ENCODE measurements at places on chromosomes 1 and 21.

- DNase-seq: no peak
These were observed 12.0 kb upstream of the KIFAP3 start for GRCh38 chr1:170086399-170087032.

- DNase-seq: no peak
These were observed 71.7 kb upstream of the MROH9 start for GRCh38 chr1:170863621-170864020.

DNA sequence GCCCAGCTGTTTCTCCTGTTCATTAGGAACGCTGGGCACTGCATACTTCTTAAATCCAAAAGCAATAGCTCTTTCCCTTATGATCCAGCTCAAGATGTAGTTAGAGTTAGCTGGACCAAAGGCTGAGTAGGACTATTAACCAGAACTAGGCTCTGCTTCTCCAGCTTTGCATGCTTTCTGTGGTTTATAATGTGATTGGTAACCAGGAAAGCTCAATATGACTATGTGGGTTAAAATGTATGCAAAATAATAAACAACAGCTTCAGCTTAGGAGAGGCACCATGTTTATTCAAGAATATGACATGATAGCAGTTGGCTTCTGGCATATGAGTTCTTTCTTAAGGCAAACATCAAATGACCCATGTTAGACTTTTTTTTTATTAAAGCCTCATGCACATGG is 73.8 kb downstream of the LYPLAL1 start:
- no peak for DNase-seq

DNA sequence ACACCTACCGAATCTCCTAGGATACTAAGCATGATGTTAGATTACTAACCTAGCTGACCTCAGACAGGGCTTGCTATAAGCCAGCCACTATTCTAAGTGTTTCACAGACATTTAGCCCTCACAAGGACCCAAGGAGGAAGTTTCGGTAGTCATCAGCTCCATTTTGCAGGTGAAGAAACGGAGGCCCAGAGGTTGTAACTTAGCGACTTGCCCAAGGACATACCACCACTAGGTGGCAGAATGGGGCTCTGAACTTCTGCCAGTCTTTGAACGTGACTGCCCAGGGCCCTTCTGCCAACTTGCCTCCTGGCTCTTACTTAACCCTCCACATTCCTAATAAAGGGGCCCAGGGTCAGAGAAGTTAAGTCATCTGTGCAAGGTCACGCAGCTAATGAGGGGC is 283.5 kb downstream of the C1orf94 start:
- no peak for DNase-seq

GRCh38 chr1:11880911-11881748 is 22.4 kb upstream of the NPPB start:
- no peak for DNase-seq

DNA sequence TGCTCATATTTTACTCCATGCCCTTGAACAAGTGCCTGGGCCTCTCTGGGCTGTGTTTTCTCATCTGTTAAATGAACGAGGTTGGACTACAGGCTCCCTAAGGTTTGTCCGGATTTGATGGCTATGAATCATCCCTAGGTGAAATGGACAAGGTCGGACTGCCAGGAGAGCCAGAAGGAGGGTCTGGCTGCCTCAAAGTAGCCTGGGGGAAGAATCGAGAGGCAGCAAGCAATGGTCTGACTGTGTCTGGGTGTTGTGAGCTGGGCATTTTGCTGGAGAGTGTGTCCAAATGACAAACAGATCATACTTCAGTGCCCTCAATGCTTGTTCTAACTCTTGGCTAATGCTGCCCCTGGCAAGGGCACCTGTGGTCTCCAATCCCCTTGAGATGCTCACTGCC is 730.9 kb downstream of the PTPRU start:
- DNase-seq: no peak

DNA sequence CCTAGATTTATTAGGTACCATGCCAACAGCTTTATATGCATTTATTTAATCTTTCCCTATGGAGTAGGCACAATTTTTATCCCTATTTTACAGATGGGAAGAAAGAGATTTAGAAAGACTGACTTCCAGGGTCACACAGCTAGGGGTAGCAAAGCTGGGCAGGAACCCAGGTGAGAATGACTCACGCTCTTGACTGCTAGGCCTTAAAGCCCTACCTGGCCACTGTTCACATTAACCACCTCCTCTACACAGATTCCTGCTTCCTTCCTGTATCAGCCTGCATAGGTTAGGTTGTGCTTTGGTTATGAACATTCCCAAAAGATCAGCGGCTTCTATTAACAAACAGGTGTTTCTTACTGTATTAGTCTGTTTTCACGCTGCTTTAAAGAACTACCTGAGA is 53.2 kb downstream of the DNAJC6 start:
- DNase-seq: no peak

DNA sequence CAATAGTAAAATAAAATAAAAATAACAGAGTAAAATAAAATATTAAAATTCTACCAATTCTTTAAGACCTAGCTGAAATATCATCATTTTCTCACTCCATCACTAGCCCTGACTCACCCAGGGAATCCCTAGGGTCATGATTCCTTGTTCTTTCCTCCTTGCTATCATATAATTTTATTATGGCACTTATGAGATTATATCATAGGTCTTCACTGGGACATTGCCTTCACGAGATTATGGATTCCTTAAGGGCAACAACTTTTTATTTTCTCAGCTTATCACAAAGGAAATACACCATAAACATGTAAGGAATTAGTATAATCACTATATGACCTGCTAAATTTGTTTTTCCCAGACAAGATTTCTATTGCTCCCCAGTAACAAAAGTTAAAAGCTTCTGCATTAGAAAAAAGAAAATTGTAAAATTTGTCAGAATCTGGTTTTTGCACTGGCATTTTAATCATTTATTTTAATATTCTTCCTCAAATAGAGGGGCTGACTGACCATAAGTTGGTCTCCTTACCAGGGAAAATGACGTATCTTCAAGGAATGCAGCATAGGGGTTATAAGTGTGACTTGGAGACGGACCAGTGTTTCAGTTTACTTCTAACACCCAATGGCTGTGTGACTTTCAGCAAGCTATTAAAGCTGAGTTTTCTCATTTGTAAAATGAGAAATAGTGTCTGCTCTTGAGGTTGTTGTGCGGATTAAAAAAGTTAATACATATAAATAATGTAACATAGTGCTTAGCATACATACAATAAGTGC is 8.8 kb upstream of the CLCA4 start:
- DNase-seq: no peak

DNA sequence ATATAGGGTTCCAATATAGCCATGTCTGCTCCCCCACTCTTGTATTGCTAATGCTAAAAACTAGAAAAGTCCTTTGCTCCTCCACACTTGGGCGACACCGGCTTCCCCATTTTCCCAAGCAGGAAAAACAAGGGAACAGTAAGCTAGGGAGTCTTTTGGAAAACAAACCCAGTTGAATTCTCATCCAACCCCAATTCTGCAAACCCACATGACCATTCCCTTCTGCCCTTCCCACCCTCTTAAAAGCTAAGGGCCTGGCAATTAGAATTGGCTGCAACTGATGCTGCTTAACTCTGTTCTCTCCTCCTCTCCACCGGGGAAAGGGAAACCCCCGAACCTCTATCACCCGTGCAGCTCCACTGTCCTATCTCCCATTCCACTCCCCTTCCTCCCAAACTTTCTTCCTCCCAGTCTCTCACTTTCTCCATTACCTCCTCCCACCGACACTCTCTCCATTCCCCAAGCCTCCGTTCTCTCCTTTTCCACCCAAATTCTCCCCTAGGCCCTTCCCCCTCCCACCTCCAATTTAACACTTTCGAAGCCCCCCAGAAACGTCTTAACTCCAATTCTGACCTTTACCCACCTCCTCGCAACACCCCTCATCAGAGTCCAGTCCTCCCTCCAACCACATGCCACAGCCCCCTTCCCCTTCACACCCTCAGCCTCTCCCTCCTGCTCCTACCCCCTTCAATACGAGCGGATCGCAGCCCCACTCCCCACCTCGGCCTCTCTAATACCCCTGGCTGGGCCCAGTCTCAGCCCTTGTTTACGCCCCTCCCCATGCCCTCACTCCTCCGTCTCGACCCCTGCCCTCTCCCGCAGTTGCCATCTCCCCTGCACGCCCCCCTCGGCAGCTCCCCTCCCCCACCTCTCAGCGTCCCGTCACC is 701 bp downstream of the DEDD start:
- DNase-seq: no peak

DNA sequence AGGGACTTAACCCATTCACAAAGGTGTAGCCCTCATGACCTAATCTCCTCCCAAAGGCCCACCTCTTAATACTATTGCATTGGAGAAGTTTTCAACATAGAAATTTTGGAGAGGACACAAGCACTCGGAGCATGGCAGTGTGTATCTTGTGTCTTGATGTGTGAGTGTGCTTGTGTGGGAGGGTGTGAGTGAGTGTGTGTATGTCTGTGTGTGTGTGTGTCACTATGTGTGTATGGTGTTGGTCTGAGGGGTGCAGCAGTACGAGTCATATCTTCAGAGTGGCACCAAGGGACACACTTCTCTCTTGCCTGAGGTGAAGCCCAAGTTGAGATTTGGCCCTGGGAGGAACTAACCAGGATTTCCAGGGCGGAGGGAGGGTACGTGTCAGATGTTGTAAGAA is 73.7 kb downstream of the NAV1 start:
- DNase-seq: no peak

- DNase-seq: no peak
These were observed 404.8 kb downstream of the HLX start for GRCh38 chr1:221284028-221284427.

DNA sequence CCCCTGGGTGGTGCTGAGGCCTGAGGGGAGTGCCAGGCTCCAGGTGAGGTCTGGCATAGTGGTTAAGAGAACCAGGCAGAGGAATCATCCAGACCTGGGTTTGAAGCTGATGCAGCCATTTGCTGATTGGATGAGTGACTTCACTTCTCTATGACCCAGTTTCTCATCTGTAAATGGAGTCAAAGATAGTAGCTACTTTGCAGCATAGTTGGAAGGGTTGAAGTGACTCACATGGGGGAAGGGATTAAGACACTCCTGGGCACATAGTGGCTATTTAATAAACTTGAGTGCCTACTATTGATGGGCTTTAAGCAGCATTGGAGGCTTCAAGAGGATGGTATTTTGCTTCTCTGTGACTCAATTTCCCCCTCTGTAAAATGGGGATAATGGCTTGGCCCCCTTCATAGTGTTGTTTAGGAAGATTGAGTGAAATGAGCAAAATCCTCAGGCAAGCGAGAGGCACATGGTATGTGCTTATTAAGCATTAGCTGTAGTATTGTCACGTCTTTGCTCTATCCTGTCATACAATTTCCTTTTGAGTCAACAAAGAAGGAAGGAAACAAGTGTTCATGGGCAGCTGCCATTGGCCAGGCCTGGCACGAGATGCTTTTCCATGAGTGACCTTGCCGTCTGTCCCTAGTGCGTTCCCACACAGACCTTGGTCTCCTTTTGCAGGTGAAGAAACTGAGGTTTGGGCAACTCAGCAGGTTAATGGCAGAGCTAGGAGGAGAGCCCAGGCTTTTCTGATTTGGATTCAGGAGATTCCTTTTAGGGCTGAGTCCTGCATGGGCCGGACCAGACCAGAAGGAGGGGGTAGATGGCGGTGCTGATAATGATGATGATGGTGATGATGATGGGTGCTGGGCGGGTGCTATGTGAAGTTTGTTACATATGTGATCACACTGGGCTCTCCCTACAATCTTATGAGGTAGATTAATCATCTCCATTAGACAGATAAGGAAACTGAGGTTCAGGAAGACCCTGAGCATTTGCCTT is 131.1 kb upstream of the WNT4 start:
- no peak for DNase-seq

DNA sequence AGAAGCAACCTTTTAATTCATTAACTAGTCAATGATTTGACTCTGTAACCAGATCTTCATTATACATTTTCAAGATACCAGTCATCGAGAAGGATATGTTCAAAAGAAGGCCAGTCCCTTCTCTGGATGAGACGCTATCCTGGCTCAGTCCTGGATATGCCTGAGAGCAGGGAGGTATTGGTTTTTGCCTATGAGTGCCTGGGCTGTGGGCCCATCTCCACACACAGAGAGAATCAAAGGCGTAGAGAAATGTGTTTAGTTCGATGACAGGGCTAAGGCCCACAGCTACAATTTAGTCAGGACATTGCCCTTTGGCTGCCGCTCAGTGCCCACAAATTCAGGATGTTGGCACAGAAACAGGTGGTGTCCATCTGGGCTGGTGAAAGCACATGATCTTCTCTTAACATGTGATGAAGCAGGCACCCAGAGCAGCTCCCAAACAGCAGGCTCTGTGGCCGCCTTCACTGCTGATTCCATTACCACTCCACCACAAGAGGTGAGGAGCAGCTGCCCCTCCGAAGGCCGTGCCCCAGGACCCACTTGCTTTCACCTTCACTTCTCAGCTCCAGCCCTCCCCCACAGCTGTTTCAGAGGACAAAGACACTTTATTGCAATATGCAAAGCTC is 24.7 kb downstream of the ACKR1 start:
- no peak for DNase-seq

DNA sequence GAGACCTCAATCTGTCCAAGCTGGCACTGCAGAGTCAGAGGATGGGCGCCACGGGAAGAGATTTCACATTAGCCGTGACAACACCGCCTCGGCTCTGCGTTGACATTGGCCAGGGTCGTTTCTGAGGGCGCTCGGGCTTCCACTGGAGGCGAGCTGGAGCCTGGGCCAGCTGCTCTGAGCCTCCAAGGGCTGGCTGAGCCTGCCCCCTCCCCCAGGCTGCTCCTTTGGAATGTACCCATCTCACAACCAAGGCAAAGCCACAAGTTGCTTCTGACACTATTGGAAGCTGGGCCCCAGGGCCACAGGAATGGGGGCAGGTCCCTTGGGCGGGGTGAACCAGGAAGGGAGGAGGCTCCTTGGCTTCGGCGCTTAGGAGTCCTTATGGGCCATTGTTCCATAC is 12.7 kb downstream of the GPR3 start:
- no peak for DNase-seq

- DNase-seq: no peak
These were observed 100.3 kb upstream of the CHODL start for GRCh38 chr21:18144339-18144738.

DNA sequence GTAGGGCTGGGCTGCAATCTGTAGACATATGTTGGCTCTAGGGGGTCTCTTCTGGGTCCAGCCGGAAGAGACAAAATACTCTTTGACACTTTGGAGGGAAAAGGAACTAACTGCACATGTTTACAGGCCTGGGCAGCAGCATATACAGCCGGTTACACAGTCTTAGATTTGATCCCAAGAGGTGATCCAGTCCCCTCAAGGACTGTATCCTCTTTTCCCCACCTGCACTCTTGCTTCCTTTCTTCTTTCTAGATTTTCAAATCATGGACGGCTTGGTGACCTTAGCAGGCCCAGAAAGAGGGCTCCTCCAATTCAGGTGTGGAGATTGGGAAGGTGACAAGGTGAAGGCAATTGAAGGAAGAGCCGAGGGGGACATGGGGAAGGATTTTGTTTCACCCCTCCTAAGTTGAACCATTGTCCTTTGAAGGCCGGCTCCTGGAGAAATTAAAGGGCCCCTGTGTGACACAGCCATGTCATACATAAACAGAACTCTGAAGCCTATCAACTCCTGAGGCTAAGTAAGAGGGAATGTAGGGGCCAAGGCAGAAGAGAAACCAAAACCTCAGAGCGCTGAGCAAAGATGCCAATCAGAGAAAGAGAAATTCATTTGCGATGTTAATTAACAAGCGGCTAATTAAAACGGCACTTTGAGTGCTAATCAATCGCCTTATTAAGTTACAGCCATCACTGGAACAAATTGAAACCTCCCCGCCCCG is 5.9 kb upstream of the BARHL2 start:
- no peak for DNase-seq

Data from vagina (tissue), 2 donors.